ENCODE measurements at places on chromosomes 3 and 15.

- DNase-seq, result peak; percentile 63
Measured at GRCh38 chr3:14216257-14217048, 37.8 kb downstream of the LSM3 start.

DNA sequence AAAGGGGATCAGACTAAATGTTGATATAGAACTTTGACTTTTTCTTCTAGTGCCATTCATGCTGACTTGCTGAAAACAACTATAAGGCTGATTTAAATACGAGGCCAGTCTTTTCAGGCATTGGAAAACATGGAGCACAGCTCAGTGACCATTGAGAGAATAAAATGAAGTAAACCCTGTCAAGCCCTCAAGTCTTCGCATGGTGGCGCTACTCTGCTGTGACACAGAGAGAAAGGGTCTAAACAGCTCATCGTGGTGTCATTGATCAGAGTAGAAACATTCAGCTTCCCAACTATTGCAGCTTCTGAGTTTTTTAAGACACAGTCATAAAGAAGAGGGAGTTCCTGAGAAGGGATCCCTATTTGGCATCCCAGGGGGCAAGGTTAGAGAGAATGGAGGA lies 716.2 kb downstream of the DIPK2A start:
- DNase-seq, result no peak

DNA sequence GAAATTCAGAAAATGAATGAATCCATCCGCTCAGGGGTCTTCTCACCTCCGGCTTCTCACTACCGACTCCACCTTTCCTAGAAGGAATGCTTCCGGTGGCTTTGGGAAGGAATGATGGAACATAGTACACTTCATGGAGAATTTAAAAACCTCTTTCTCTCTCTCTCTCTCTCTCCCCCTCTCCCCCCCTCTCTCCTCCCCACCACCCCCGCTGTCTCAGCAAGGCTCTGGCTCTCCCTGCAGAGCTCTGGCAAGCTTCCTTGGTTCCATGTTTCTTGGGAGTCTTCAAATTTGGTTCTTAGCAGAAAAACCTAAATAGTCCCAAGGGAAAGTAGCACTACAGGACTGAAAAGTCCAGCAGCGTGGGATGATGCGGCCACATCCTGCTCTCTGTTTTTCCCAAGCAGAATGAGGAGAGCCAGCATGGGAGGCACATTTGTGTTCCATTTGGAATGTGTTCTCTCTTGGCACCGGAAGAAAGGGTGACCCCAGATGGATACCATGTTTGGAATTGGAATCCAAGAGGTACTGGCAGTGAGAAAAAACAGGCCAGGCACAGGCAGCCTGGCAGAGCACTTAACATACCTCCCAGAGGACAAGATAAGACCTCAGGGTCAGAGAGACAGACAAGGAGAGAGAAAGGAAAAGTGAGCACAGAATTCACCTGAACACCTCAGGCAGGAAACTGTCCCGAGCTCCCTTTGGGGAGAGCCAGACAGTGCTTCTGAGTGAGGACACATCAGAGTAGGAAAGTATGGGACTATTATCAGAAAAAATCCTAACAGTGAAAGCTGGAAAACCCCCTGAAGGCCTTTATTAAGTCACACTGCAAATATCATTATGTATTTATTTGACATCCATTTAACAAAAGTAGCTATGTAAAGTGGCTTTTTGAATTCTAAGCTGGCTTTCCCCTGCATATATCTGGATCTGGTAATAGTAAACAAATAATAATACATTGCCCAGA lies at the start of gene POPDC2:
Gene POPDC2 (minus strand): TSS at position 116 of the 967 bp plus-strand sequence. CDS start 166 bp downstream, outside the sequence.
- no peak for DNase-seq

DNA sequence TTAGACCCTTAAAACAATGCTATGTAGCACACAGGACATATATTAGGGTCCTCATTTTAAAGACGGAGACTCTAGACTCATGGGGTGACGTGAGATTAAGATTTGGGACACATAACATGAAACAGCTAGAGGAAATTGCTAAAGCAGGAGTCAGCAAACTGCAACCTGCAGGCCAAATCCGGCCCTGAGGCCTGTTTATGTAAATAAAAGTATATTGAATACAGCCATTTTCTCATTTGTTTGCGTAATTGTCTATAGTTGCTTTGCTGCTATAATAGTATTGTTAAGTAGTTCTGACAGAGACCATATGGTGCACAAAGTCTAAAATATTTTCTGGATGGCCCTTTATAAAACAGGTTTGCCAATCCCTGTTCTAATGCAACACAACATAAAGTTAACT lies 115.5 kb downstream of the TMCO5A start:
- DNase-seq, result no peak

DNA sequence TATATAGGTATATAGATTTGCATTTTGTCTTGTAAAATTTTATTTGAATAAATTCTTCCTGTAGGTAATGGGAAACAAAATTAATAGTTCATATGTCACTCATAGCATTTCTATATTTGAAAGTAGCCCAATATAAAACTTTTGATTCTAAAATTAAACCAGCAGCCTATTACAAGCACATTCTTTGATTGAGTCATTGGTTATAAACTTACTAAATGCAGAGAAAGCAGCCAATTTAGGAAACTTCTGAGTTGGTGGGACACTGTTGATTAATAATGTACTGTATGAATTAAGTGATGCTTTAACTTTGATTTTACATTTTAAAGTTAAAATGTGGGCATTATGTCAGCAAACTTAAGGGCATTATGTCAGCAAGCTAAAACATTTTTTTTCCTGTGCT lies 34.5 kb downstream of the NR1D2 start:
- no peak for DNase-seq

DNA sequence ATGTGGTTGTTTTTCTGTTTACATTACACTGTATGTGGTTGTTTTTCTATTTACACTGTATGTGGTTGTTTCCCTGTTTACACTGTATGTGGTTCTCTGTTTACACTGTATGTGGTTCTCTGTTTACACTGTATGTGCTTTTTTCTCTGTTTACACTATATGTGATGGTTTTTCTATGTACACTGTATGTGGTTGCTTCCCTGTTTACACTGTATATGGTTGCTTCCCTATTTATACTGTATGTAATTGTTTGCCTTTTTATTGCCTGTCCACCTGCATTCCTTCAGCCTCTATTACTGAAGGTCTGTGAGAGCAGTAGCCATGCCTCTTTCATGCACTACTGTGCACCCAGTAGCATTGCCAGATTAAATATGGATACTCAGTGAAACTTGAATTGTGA lies 94.3 kb downstream of the MITF start:
- no peak for DNase-seq

- DNase-seq, result no peak
Measured at GRCh38 chr15:51025454-51025846, 69.3 kb downstream of the TNFAIP8L3 start.

DNA sequence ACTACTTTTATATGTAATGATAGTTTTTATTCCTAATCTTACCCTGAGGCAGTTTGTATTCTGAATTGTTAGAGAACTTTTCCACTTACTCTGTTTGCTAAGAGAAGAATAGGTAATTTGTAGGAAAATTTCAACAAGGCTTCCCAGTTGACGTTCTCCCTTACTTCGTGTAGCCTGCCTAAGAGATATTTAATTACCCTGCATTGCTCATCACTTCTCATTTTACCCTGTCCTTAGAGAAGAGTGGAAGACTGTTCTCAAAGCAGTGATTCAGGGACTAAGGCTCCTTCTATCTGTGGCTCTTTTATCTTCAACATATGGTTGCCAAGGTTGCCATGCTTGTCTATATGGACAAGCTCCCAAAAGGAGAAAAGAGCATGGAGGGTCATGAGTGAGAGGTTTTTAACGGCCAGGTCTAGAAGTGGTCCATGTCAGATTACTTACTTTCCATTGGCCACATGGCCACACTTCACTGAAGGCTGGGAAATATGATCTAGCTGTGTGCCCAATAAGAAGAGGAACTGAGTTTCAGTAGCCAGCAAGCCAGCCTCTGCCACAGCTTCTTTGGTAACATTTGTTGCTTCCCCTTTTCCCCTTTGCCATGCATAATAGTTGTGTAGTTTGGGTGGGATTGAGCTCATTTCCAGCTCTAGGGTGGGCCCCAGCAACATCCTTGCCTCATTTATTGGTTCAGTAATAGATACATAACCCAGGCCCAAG lies 22.1 kb downstream of the PDE8A start:
- DNase-seq, result no peak

GRCh38 chr3:50604628-50605588 lies 6.7 kb downstream of the CISH start:
- no peak for DNase-seq

GRCh38 chr15:70817266-70817665 lies 36.7 kb downstream of the LARP6 start:
- no peak for DNase-seq

DNA sequence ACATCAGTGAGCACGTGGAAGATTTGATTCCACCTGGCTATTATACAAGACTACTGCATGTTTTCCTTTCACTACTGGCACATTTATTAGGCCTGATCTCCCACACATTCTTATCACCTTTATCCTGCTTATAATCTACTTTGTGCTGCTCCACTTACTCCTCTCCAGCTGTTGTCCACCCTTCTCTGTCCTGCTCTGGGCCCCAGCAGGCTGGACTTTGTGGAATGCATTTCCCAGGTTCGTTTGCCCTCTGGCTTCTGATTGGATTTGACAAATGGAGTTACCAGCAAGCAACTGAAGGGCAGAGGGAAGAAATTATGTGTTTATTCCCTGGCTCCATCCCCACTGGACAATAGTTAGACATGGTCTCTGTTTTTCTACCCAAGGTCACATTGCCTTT lies 75.5 kb downstream of the DCLK3 start:
- DNase-seq, result no peak

GRCh38 chr3:172750368-172751174 lies at the start of gene ECT2:
Gene ECT2, plus strand, starts transcription at chr3:172750726. Its CDS starts 3,805 bp downstream, at chr3:172754531.
- peak; percentile 96 for DNase-seq

- DNase-seq, result no peak
Measured at GRCh38 chr3:146334151-146334550, 83.2 kb upstream of the PLSCR4 start.

GRCh38 chr15:41936649-41937567 lies 35.4 kb downstream of the EHD4 start:
- peak; percentile 81 for DNase-seq

- no peak for DNase-seq
Measured at GRCh38 chr15:68537506-68537905, 41.3 kb upstream of the CORO2B start.

DNA sequence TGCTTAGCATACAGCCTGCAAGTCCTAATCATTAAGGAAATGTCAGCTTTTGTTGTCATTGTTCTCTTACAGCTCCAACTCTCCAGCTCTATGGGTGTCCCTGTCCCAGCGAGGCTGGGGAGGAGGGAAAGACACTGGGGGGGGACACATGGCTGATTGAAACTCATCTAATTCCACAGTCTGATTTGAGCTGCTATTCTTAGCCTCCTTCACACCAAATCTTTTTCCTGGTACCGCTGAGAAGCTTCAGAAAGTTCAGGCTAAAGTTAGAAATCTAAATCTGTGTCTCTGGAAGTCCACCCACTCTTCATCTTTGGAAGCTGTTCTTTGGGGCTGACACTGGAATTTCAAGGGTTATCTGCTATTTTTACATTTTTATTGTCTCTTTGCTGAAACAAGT lies 61.3 kb upstream of the RASGRP1 start:
- DNase-seq, result no peak

- no peak for DNase-seq
Measured at GRCh38 chr3:23835802-23836201, 30.0 kb downstream of the UBE2E1 start.

GRCh38 chr3:165919284-165919683 lies 82.1 kb upstream of the BCHE start:
- no peak for DNase-seq

DNA sequence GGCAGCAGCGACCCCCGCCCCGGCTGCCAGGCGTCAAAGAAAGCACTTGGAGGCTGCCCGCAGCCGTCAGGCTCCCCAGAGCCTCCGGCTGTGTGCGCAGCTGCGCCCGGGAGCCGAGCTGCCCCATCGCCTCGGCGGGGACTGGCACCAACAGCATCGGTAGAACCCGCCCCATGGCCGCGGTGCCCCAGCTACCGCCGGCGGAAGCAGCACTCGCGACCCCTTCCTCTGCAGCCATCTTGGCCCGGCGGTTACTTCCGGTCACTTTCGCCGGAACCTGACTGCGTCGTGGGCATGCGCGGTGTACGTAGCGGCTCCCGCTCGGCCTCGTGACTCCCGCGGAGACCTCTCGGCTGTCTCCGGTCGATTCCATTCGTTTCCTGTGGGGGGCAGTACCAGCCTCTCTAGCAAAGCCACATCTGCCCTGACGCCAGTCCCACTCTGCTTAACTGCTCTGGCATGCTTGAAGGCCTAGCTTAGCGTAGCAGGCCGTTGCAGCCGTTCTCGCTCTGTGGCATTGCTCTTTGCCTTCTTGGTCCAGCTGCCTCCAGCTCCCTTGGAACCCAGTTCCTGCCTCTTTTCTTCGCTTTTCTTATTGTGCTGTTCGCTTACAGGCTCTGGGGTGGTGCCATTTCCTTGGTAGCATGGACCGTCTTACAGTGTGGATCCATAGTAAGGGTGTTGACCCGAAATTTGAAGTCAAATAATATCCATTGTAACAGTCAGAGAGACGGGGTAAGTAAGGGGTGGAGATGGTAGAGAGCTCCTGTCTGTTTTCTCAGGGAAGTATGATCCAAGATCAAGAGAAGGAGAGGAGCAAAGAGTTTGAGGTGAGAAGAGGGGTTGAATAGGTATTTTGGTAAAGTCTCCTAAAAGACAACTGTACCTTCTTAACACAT lies at the start of gene SPG11:
Gene SPG11 (minus strand): TSS at position 253 of the 899 bp plus-strand sequence. CDS start 15 bp downstream, at position 238.
- peak; percentile 98 for DNase-seq

GRCh38 chr3:56294286-56294685 lies 174.0 kb downstream of the ERC2 start:
- DNase-seq, result no peak

DNA sequence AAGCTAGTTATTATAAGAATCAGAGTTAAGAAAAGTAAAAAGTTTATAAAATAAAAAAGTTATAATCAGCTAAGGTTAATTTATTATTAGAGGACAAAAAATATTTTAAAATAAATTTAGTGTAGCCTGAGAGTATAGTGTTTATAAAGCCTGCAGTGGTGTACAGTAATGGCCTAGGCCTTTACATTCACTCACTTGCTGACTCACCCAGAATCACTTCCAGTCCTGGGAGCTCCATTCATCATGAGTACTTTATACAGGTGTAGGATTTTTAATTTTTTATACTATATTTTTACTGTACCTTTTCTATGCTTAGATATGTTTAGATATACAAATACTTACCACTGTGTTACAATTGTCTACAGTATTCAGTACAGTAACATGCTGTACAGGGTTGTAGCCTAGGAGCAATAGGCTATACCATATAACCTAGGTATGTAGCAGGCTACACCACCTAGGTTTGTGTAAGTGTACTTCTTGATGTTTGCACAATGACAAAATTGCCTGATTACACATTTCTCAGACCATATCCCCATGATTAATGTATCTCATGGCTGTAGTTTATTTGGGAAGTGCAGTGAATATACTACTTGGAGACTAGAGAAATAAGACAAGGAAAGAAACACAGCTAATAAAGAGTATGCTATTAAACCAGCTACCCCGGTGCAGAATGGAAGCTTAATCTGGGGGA lies 101.9 kb upstream of the GALNT15 start:
- DNase-seq, result no peak
